ENCODE measurements at places on chromosomes 7 and 10. TPM values are rescaled to one million over a fixed set of nuclear protein-coding genes. Genes with fewer than 3 reads are reported as not detected.

SLC13A4 gene
- not detected for total RNA-seq

MYH16 gene
- total RNA-seq, result not detected

SORCS3 gene
- not detected for total RNA-seq

MMD2 gene
- not detected for total RNA-seq

LFNG gene
- total RNA-seq, result 109 TPM
